ENCODE measurements at places on chromosomes 6 and 20. TPM values are rescaled to one million over a fixed set of nuclear protein-coding genes. Genes with fewer than 3 reads are reported as not detected.

The VEGFA gene
- 67.1 TPM for total RNA-seq

The CLVS2 gene
- not detected for total RNA-seq

The RIPOR3 gene
- total RNA-seq: 0.23 TPM

The ZCCHC3 gene
- total RNA-seq: 21.6 TPM

Measured in activated T-cell treated with anti-CD3 and anti-CD28 coated beads, Interleukin-2, amount 50 U/mL, for 72 hours (primary cell).